Chondrocyte (in vitro differentiated cells): ENCODE measurements at places on chromosomes 2 and 18.

- DNase-seq = no peak
Observed at GRCh38 chr2:99619151-99619550, 129.3 kb upstream of the REV1 start.

DNA sequence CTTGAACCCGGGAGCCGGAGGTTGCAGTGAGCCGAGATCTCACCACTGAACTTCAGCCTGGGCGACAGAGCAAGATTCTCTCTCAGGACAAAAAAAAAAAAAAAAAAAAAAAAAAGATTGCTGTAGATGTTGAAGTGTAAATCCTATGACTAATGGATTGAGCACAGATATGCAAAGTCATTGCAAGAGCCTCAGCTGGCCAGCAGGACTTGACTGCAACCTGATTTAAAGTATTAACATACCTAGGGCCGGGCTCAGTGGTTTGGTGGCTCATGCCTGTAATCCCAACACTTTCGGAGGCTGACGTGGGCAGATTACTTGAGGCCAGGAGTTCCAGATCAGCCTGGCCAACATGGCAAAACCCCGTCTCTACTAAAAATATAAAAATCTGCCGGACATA is 103.4 kb upstream of the MSH2 start:
- DNase-seq = no peak

DNA sequence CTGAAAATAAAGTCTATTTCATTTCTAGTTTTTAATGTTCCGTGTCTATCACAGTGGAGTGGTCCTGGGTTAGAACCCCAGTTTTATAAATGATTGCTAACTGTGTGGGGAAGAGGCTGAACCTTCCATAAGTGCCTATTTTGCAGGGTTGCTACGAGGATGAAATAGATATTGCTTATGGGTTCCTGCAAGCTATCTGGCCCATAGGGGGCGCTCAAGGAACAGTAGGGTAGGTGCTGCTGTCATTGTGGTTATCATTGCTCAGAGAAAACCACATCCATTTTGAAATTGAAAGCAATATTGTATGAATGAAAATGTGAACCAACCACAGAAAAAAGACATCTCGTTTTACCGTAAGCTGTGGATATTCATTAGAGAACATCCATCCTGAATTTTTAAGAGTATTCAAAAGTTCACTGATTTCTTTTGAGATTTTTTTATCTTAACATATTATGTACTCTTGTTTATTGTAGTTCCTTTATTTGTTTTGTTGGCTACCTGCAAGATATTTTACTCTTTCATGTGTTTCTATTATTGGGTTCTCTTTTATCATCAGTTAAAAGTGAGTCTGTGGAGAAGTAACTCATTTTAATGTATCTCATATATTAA is 261.6 kb downstream of the NAPG start:
- no peak for DNase-seq

- DNase-seq = no peak
Observed at GRCh38 chr2:220785178-220785577, 786.9 kb downstream of the EPHA4 start.

GRCh38 chr2:233369897-233370685 is 15.8 kb downstream of the DGKD start:
- DNase-seq = no peak

DNA sequence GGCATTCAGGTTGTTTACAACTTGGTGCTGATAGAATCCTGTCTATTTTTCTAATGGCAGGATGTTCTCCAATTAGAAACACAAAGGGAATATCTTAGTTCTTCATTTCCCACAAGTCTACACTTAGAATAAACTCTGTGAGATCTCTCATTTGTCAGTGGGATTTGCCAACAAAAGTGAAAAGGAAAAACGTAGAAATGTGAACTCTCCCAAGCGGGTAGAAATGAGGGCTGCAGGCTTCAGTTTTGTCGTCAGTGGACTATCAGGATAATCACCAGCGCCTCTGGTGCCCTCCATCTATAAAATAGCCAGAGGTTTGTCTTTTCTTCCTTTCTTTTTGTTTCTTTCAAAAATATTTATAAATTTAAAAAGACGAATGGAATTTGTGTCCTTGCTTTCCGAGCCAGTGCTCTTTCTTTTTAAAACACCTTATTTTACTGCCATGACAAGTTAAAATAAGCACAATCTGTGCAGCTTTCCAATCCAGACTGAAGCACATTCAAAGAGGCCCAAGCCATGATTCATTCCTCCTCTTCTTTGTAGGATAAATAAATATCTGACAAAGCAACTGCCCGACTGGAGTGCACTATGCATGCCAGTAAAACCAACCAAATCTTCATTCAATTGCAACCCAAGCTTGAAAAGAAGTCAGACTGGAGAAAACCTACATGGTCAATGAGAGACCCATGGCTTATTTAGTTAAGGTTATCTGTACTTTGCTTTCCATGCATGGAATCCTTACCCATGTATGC is 185.8 kb downstream of the ANKRD44 start:
- no peak for DNase-seq

GRCh38 chr2:240203788-240204270 is 63.4 kb upstream of the OTOS start:
- DNase-seq = peak; percentile 63

- DNase-seq = no peak
Observed at GRCh38 chr2:191977754-191978153, 130.9 kb upstream of the CAVIN2 start.

- DNase-seq = no peak
Observed at GRCh38 chr18:58900015-58900649, 35.5 kb downstream of the ZNF532 start.

- no peak for DNase-seq
Observed at GRCh38 chr2:235070063-235070706, 118.4 kb downstream of the SH3BP4 start.

GRCh38 chr2:54233832-54234649 is 22.0 kb downstream of the TSPYL6 start:
- DNase-seq = no peak

GRCh38 chr2:189959450-189959849 is 103.1 kb downstream of the MSTN start:
- no peak for DNase-seq

DNA sequence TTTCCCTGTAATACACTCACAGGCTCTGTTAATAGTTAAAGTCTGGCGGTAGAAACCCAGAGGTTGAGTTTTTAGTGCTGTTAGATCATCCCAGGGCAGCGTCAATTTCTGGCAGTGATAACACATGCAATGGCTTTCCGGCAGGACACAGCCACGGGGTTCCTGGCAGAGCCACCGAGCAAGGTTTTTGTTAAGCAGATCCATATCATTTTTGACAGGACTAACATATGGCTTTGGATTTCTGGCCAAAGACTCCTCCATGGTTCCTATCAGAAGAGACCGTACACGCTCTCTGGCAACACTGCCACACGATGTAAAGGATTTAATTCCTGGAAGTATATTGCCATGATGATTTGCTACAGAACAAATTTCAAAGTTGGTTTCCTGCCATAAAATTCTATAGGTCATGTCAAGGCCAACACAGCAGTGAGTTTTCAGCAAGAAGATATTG is 854.3 kb downstream of the LRRTM4 start:
- DNase-seq = no peak
